ENCODE measurements at places on chromosomes 16 and 17.

DNA sequence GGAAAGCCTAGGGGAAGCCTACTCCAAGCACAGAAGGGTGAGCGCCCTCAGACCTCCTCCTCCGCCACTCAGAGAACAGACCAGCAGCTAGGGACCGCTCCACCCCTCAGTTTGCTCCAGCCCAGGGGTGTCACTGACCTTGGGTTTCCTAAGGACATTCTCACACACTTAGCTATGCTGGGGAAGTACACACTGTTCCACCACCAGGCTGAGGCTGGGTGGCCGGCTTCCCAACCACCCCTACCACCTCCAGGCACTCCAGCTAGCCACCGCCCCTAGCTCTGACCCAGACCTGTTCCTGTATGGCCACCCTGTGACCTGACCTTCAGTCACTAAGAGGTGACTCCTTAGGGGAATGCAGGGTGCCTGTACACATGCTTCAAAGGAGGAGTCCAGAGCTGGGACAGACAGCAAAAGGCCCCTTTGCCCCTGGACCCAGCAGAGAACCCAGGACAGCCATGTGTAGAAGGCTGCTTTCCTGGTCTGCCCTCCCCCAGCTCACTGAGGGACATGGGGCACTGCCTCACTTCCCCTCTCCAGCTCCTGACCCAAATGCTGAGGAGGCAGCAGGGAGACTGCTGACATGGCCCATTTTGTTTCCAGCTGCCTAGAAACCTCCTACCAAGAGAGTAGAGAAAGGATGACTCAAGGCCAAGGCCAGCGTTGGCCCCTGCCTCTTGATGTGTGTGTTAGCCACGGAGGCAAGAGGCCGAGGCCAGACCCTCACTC lies 6.7 kb downstream of the HSPB9 start:
- DNase-seq: no peak

DNA sequence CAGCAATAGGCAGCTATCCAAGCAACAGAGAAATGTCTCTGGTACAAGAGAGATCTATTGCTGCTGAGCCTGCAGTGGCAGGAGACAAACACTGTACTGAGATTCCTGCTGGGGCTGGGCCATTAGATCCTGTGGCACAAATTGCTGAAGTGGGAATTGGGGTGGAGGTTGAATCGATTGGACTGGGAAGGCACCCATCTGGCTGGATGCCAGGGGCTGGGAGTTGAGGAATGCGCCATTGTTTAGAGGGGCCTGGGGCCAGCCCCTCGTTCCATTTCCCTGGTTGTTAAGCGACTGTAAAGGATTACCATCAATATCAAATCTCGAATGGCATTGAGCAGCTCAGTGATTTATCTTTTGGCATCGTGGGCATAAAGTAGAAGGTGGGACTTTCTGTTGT lies 54.1 kb upstream of the ARL4D start:
- no peak for DNase-seq

- peak; percentile 83 for DNase-seq
Observed at GRCh38 chr17:29591146-29591736, 1.7 kb upstream of the ANKRD13B start.

DNA sequence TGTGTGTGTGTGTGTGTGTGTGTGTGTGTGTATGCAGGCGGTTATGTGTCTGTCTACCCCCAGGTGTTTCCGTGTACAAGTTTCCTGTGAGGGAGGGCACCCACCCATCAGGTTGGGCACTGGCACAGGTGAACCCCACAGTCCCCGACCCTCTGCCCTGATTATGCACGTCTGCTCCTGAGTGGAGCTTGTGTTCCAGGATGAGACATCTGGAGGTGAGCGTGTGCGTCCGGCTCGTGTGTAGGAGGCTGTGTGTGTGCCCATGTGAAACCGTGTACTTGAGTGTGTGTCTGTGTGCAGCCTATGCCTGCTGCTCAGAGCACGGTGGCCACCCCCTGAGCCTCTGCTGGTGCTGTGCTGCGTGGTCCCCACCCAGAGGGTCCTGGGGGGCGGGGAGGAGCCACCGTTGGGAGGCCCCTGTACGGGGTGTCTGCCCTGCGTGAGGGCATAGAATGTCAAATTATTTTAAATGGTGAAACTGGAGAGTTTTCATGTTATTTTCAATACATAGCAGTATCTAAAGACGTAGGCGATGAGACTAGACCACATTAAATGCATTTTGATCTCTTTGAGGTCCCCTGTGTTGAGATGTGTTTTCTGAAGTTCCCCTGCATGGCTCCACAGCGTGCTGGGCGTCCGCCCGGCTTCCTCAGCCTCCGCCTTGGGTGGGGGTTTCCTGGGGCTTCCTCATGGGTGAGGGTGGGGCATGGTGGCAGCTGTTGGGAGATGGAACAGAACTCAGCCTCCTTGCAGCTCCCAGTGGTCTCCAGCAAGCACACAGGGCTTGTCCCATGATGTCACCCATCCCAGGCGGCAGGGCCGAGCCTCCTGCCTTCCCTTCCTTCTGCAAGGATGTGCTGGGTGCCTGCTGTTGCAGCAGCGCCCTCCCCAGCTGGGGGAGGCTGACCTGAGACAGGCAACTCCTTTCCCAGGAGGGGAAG lies 43.4 kb downstream of the KCNJ12 start:
- no peak for DNase-seq

GRCh38 chr17:2406271-2406902 lies 5.5 kb upstream of the MNT start:
- DNase-seq: no peak

DNA sequence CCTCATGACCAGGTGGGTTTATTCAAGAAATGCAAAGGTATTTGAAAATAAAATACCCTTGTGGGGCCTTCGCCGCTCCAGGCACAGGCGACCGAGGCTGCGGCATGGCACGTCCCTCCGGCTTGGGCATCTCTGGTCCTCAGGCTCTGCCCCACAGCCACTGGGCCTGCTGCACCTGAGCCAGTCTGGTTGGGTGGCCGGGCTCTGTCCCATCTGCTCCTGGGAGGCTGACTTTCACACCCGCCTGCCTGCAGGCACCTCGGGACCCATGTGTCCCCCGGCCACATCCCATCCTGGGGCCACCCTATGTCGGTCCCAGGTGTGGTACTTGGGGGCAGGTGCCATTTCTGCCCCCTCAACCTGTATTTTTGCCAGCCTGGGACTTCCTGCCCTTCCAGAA lies 20.9 kb downstream of the OSBPL7 start:
- DNase-seq: no peak

DNA sequence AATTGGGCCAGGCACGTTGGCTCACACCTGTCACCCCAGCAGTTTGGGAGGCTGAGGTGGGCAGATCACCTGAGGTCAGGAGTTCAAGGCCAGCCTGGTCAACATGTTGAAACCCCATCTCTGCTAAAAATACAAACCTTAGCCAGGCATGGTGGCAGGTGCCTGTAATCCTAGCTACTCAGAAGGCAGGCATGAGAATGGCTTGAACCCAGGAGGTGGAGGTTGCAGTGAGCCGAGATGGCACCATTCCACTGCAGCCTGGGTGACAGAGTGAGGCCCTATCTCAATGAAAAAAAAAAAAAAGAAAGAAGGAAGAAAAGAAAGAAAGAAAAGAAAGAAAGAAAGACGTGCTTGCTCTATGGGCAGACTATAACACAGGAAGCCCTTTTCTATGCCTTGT lies 84.4 kb downstream of the FOXL1 start:
- DNase-seq: no peak

GRCh38 chr17:39745335-39746144 lies 7.8 kb downstream of the GRB7 start:
- DNase-seq: no peak

- DNase-seq: no peak
Observed at GRCh38 chr17:77146246-77146632, 5.5 kb downstream of the SEC14L1 start.

- DNase-seq: no peak
Observed at GRCh38 chr16:84324434-84325262, 30.0 kb downstream of the WFDC1 start.
